ENCODE measurements at places on chromosomes 4 and X.

DNA sequence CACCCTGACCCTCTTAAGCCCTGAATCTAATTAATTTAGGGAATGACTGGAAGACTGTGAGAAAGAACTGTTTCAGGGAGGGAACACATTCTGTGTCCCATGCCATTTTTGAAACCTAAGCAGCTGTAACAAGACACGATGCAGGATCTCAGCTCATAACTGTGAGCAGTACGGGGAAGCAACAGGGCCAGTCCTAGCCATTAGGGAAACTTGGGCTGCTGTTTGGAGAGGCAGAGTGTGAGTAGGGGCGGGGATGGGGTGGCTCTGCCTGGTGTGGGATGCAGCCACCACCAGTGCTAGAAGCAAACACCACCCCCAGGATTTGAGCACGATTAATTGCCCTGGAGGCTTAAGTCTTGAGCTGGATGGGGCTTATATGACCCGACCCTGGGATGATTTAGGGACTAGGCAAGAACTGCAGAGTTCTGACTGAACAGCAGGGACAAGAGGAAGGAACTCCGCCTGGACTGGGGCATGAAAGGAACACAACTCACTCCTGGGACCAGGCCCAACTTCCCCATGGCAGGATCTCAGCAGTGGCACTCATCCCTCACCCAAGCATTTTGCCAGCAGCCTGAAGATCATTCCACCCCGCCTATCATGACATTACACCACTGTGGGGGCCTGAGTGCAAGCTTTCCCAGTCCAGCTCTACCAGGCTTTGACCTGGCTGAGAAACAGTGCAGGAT, 43.1 kb downstream of the ATRX start:
- no peak for DNase-seq

DNA sequence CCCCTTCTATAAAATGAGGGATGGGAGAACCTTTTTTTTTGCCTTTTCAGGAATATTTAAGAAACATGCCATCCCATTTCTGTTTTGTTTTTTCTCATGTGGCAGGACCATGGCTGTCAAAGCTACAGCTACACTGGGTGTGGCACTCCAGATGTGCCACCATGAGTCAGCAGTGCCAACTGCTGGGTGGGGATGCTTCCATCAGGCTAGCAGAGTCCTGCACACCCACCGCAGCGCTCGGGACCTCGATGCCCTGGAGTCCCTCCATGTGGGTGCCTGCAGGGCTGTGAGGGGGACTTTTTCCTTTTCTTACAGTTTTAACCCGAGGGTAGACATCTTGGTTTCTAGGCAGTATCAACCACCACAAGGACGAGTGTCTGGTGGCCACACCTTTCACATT, 352.6 kb downstream of the NR3C2 start:
- no peak for DNase-seq

DNA sequence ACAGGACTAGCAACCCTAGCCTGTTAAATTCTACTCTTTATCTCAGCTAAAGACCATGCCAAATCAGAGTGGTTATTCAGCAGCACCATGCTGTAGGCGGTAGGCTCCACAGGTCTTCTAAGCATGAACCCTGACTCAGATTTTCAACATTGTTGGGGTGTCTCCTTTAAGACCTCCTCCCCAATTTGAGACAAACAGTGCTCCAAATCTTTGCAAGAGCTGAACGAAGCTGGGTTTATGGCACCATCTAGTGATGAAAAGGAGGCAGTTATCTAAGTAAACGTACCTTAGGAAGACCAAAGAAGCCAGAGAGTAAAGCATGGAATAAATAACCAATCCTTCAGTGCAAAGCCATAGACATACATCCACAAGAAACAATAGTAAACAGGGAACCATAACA, 334.5 kb upstream of the SLC7A11 start:
- peak; percentile 26 for DNase-seq

GRCh38 chr4:187128976-187129375, 405.3 kb upstream of the FAT1 start:
- DNase-seq = peak; percentile 47

DNA sequence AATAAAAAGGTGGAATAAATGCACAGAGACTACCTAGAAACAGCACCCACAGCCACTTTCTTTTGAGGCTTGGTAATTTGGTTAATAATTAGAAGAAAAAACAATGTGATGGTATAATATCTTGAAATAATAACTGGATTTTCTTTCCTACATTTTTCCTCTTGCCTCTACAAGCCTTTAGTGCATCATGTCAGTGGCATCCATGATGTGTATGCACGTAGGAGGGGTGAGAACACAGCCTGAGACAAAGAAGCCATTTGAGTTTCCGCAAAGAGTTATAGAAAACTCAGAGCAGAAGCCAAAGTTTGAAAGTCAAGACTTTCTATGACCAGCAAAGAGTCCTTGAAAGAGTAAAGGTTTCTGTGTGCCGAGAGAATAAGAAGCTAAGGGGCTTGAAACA, 461.3 kb downstream of the BCOR start:
- DNase-seq = no peak

- peak; percentile 33 for DNase-seq
Measured at GRCh38 chrX:68146054-68146453, 287.2 kb downstream of the OPHN1 start.
